ENCODE measurements at places on chromosomes 3 and 15. TPM values are rescaled to one million over a fixed set of nuclear protein-coding genes. Genes with fewer than 3 reads are reported as not detected.

The OR5K2 gene
- not detected for total RNA-seq

The NECTIN3 gene
- total RNA-seq: 31.5 TPM

The HIGD2B gene
- not detected for total RNA-seq

The KLHL40 gene
- total RNA-seq: not detected

The NRG4 gene
- 0.20 TPM for total RNA-seq

The ITGA11 gene
- total RNA-seq: 190 TPM

The WDR93 gene
- 0.07 TPM for total RNA-seq

The GOLGA8G gene
- not detected for total RNA-seq

The APPL1 gene
- 57.5 TPM for total RNA-seq

The PATL2 gene
- 0.33 TPM for total RNA-seq

The WHAMM gene
- 4.2 TPM for total RNA-seq

The EPHB1 gene
- total RNA-seq: 0.98 TPM

The ZNF860 gene
- 0.46 TPM for total RNA-seq

The OR5H15 gene
- not detected for total RNA-seq

The NR2E3 gene
- 0.20 TPM for total RNA-seq

The SLC12A1 gene
- total RNA-seq: not detected

The CCR5 gene
- not detected for total RNA-seq

The SRGAP3 gene
- 7.6 TPM for total RNA-seq

The PDCD10 gene
- 53.9 TPM for total RNA-seq

The RBPMS2 gene
- 0.07 TPM for total RNA-seq

Measured in smooth muscle cell of the pulmonary artery (primary cell).